Pulmonary artery endothelial cell (primary cell): ENCODE measurements at places on chromosomes 5 and 9.

- no peak for DNase-seq
Measured at GRCh38 chr5:134594797-134595457, 37.7 kb downstream of the SAR1B start.

DNA sequence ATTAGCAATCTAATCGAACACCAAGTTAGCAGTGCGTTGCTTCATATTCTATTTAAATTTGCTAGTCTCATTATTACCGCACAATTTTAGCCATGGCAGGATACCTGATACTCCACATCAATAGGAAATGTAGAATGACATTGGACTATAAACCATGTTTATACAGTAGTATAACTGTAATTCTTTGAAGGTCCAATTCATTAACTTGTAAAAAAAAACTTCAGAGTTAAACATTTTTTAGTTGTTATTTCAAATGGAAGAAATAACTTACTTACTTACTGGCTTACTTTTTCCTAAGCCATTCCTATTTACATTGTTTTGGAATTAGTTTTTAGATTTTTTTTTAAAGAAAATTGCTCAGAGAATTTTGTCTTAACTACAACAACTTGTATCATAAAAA lies 35.4 kb upstream of the ACOT12 start:
- DNase-seq, result no peak

DNA sequence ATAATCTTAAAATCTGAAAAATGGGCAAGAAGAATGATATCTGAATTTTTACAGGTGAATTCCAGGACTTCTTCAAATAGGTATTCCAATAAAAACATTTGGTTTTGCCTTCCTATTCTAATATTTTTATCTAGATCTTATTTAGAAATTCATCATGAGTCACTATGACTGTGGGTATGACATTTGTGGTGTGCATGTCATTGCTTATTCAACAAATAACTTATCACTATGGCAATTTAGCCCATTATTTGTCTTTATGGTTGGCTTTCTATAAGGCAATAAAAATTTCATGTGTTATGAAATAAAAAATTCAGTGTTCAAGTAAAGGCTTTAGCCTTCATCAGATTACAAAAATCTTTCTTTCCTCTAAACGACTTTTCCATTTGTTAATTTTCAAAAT lies 1139.6 kb upstream of the NUDT12 start:
- DNase-seq, result no peak

DNA sequence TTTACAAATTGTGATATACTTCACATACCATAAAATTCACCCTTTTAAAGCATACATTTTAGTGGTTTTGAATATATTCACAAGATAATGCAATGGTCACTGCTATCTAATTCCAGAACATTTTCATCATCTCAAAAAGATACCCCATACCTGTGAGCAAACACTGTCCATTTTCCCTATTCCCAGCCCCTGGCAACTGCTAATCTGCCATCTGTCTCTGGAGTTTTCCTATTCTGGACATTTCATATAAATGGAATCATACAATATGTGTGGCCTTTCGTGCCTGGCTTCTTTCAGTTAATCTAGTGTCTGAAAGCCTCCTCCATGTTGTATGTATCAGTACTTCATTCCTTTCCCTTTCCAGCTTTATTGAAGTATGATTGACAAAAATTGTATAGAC lies 14.7 kb downstream of the SNX30 start:
- DNase-seq, result no peak

DNA sequence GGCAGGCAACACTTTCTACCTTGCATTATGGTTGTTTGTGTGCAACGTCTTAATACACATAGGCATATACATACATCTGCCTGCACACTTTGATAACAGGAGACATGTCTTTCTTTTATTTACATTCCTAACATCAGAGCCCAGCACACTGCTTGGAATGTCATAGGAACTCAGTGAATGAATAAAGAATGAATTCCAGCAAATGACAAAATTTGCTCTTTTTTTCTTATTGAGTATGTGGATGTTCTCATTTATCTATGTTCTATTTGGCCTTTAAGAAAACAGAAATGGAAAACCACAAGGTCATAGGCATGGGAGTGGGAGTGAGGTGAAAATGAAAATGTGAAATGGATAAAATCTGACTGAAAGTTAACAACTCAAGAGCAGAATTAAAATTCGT lies 36.3 kb upstream of the PALM2AKAP2 start:
- DNase-seq, result no peak

DNA sequence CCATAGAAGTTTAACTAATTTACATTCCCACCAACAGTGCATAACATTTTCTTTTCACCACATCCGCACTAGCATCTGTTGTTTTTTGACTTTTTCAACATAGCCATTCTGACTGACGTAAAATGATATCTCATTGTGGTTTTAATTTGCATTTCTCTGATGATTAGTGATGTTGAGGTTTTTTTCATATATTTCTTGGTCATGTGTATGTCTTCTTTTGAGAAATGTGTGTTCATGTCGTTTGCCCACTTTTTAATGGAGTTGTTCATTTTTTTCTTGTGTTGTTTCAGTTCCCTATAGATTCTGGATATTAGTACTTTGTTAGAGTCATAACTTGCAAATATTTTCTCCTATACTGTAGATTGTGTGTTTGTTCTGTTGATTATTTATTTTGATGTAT lies 163.4 kb downstream of the FER start:
- DNase-seq, result no peak

DNA sequence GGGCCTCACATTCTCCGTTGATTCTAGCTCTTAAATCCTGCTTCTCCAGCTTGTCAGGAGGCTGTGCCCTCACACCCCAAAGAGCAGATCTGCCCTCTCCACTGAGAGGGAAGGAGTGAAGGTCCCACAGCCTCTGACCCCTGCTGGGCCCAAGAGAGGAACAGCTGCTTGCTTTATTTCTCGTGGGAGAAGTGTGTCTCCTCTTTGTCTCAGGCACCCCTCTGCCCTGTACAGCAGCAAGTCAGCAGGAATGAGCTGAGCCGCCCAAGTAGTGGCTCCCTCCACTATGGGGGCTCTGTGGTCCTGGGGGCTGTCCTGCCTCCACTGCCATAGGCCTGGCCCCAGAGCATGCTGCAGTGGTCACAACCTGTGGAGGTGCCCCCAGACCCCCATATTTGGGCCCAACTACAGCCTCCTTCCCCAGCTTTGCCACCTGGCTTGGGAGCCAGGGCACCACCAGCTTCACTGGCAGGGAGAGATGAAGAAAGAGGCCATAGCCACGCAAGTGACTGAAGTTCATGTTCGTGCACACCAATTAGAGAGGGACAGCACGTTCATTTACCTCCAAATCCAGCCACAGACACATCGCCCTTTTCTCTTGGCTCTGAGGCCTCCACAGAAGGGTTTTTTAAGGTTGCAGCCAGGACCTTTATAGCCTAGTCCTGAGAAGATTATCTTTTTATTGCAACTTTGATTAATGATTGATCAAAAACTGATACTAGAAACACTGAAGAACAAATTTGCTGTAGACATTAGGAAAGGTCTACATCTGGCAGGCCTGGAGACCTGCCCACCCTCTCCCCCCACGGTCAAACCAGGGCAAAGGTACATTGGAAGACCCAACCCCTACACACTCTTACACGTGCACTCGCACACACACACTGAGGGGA lies 27.5 kb downstream of the IRF1 start:
- DNase-seq, result no peak

GRCh38 chr9:125407974-125408900 lies 146.6 kb downstream of the GAPVD1 start:
- DNase-seq, result no peak

DNA sequence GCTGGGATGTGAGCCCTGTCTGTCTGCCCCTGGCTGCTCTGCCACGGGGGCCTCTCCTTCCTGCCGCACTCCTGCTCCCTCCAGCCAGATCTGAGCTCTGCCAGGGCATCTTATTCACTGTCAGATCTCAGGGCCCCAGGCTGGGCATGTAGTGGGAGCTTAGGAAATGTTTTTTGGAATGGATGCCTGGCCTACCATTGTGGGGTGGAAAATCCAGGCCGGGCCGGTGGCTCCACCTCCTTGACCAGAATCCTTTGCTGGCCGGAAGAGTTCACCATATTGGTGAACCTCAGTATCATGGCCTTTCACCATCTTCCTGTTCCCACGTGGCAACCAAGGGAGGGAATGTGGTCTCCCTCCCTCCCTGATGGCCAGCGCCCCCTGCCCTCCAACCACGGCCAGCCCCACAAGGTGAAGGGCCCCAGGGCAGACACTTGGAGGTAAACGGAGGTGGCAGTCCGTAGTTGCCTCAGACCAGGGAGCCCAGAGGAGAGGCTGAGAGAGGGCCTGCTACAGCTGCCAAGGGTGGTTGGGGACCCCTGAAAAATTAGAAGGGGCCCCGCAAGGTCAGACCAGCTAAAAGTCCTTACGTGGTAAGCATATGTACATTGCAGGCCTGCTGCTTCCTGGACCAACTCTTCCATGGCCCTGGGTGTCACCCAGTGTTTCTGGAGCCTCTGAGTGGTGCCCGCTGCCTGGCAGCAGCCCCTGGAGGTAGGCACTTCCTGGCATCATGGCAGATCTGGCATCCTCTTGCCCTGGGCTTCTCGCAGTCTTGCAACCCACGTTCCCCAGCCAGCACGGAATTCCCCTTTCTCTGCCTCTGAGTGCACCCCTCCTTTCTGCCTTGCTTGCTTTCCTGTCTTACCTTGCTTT lies 153.3 kb downstream of the RGS3 start:
- DNase-seq, result no peak

- DNase-seq, result no peak
Measured at GRCh38 chr9:110922145-110922544, 116.1 kb downstream of the LPAR1 start.

- no peak for DNase-seq
Measured at GRCh38 chr5:34736445-34737115, 80.5 kb downstream of the RAI14 start.

DNA sequence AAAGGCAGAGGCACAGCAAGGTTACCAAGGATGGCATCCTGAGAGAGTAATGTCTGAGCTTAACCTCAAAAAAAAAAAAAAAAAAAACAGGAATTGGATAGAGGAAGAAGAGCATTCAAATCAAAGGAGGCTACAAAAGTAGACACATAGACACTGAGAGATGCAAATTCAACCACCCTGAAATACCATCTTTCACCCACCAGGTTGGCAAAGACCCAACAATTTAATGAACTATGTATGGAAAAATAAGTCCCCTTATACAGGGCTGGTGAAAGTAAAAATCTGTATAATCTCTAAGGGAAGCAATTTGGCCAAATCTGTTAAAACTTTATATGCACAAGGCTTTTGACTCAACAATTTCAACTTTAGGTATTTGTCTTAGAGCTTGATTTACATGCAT lies 4.9 kb downstream of the NADK2 start:
- DNase-seq, result no peak

DNA sequence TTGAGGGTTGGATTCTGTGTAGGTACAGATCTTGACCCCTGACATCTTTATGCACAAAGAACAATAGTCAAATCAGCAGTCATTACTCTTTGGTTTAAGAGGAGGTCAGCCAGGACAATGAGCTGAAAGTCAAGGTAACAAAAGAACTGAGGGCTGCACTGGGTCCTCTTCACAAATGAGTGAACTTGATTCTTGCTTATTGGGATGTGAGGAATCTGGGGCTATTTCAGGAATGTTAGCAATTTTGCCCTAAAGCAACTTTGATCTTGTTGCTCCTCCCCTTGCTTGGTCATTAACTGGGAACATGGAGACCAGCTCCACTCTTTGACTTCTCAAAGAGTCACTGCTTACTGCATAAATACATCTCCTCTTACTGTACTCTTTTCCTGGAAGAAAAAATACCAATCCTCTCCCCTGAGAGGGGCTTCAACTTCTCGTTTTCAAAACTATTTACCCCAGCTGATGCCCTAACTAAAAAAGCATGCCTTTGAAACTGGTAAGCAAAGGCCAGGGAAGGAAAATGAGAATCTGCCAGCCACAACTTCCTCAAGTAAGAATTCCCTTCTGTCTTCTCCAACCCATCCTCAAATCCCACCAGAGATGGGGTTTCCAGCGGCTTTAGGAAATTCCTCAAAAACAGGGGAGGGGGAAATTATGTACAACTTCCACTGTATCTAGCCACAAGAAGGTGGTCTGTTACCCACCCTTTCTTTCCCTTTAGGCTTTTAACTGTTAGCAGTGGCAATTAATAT lies 368.3 kb downstream of the ENC1 start:
- DNase-seq, result no peak

DNA sequence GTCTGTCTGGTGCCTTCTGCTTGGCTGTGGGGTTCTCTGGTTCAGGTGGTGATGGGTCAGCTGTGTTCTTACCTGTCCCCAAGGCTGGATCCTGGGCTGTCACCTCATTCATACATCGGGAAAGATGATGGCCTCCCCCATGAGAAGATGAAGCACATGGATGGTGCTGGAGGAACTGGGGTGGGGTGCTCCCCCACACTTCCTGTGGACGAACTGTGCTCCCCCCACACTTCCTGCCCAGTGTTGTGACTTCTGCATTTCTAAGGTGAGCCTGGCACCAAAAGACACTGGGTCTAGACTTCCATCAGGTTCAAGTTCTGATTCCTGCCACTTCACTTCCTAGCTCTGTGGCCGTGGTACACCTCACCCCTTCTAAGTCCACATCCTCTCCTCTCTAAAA lies 4.3 kb upstream of the SURF6 start:
- DNase-seq, result no peak

DNA sequence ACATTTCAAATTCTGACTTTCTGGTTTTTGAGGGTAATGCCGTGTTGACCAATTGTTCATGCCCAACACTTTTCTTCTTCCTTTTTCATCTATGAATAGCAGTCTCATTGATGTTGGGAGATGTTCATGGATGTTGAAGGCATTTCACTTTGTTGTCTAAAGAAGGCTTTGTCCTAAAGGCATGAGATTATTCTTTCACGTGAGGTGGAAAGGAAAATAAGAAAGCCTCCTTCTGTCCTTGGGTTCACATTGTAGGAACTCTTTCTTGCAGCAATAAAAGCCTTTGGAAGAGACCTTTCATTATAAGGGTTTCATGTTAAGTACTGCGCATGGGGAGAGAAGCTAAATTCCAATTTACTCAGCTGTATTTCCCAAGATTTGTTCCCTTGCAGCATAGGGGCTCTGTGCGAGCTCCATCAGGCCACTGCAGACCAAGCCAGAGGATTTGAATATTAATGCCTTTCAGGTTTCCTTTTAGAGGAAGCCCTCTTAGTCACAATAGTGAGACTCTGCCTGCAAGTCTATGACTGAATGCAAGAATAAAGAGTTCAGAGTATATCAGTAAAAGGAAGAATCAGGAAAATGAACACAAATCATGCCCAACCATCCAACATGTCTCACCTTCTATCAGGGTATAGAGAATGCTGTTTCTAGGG lies 274.6 kb downstream of the TMEM38B start:
- DNase-seq, result no peak

- no peak for DNase-seq
Measured at GRCh38 chr9:134066913-134067851, 644 bp downstream of the BRD3 start.

- no peak for DNase-seq
Measured at GRCh38 chr5:170355601-170356098, 33.5 kb downstream of the KCNMB1 start.
